ENCODE measurements at places on chromosomes 5 and 9.
A peak's percentile ranks its signal among the peaks of the same experiment; 100 is the strongest.

DNA sequence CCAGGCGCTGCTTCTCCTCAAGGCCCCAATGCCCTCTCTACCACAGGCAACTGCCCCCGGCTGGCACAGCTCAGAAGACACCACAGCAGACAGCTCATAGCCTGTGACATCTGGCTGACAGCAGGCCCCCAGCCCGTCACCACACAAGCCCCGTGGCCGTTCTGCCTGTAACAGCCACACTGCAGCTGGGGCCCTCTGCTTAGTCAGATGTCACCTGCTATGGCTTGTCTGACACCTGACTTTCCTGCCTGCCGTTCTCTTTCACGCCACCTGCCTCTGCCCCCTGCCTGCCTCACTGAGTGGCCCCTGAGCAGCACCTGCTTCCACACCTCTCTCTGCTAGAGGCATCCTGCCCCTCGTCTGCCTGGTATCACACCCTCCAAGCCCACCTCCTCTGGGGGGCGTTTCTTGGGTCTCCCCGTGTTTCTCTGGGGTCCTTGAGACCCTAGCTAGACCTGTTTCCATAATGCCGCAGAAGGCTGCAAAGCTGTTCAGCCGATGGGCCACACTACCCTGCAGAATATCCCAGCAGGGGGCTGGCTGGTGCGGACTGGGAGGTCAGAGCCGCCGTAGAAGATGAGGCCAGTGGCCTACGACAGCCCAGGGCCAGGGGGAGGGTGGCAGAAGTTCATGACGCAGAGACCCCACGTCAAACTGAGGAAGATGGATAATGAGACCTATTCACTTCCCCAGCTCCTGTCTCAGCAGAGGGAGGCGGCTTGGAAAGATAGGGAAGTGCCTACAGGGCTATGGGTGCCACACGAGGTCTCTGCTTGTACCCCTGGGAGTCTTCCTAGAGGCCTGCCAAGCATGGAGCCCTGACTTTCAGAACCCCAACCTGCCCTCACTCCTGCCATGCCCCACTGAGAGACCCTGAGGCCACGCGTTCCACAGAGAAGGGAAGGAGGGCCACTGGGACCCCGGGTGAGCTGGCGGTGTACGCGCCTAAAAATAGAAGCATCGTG lies 95.1 kb downstream of the ZNF354C start:
- no peak for DNase-seq

DNA sequence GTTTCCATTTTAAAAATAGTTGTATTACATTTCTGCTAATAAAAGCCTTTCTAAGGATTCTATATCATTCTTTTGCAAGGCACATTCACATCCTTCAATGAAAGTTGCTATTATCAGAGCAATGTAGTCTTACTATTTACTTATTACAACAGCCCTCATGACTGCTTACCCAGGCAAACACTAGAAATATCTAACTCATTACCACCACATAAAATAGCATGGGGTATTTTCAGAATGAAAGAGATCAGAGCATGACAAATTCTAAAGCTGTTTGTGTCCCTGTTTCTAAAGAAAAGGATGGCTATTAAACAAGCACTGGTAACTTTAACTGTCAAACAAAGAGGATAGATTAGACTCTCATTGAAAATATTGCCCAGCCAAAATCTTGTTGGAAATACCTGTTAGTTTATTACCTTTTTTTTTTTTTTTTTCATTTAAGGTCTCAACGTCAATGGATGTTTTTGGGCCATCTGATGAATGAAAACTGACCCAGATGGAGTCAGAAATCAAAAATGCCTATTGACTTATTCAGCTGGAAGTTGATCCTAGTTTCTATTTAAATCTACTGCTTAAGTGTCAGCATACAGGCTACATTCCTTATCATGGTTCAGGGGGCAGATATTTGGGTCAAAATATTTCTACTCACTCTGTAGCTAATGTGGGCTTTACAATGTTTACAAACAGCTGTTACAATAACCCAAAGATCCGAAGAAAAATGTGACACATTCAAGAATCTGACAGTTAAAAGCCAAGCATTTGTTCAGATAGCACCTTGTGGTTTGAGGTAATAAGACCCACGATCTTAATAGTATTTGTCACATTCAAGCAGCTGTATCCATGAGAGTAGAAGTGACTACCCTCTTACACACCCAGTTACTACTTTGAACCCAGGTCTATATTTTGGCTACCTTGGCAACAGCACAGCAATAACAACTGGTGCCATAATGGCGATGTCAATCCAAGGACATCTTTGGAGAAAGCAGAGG lies 554.8 kb upstream of the MEF2C start:
- DNase-seq, result peak; percentile 85

DNA sequence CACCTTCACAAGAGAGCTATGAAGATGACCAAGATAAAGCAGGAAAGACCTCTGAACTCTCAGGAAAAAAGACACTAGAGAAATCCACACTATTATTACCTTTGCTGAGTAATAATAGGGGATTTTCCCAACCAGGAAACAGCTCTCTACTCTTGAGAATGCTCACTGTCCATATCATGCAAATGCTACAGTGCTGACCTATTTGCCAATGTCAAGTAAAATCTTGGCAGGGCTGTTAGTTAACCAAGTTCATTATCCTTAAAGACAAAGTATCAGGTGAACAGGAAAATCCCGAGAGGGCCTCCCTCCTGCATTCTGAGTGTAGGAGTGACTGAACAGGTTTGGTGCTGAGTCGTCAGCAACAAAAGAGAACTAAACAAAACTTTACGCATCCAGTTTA lies 306.6 kb downstream of the ACTL7B start:
- peak; percentile 98 for DNase-seq

GRCh38 chr9:114722081-114722621 lies 40.2 kb upstream of the TEX48 start:
- DNase-seq, result no peak

DNA sequence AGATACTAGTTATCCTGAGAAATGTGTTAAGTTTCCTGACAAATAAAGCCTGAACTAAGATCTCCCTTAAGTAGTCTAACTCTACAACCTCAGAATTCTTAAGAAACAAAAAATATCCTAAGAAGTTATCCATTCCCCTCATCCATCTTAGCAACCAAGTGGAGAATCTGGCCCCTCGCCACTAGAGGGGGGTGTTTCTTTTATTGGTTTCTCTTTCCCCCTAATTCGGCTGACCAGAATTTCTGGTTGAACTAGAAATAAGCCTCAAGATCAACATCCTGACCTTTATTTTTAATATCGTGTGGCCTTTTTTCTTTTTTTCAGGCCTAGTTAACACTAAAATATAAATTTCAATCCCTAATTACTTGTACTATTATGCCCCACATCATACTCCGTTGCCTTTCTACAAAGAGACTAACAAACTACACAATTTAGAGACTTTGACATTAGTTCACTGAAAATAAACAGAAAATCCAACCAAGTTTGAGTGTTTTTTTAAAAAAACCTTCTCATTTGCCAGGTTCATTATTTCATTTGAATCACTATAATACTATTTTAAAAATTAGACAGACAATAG lies 14.3 kb upstream of the NR4A3 start:
- peak; percentile 61 for DNase-seq

- no peak for DNase-seq
Measured at GRCh38 chr5:171149333-171149732, 159.7 kb upstream of the TLX3 start.

DNA sequence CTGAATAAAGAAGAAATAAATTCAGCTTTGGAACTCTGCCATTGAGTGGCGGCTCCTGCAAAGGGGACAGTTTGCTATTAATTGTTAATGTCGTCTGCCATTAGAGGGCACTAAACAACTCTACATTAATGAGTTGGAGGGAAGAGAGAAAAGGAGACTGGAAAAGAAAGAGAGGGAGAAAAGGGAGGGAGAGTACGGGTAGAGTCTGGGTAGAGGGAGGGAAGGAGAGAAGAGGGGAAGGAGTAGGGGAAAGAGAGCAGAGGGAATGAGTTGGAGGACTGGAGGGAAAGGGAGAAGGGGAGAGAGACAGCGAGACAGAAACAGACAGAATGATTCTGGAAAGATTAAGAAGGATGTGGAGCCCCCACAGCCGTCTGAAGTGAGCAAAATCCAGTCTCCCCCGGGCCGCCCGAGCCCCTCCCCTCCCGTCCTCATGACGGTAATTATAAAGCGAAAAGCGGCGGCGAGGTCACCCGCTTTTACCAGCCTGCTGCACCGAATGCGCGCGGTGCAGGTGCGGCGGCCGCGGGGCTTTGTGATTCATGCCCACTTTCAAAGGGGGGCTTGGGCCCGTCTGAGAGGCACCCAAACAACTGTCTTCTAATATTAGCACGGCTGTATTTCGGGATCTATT lies 1.9 kb upstream of the FST start:
- peak; percentile 50 for DNase-seq

DNA sequence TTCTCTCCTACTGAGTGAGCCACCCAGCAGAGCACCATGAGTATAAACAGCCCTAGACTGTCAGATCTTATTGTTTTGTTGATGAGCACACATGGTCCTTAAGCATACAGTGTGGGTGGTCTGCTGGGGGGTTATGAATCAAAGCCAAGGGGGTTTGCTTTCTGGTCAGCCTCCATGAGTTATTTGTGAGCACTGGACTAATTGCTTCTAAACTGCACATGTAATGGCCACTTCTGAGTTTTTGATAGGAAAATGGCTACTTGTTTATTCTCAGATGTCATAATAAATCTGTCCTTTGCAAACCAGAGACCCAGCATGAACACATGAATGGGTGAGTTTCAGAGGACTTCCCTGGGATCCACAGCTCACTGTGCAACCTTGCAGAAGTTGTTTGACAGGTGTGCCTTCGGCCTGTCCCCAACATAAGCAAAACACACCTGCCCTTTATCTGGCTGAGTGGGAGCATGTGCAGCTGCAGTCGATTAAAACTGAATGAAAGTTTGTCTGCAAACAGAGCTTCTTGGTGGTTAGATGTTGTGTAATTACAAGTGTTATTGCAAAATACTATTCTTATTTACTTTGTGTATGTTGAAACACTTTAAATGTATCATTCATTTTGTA lies 35.9 kb downstream of the MAMDC2 start:
- no peak for DNase-seq

GRCh38 chr5:95959888-95960666 lies 1.6 kb downstream of the ELL2 start:
- peak; percentile 47 for DNase-seq

DNA sequence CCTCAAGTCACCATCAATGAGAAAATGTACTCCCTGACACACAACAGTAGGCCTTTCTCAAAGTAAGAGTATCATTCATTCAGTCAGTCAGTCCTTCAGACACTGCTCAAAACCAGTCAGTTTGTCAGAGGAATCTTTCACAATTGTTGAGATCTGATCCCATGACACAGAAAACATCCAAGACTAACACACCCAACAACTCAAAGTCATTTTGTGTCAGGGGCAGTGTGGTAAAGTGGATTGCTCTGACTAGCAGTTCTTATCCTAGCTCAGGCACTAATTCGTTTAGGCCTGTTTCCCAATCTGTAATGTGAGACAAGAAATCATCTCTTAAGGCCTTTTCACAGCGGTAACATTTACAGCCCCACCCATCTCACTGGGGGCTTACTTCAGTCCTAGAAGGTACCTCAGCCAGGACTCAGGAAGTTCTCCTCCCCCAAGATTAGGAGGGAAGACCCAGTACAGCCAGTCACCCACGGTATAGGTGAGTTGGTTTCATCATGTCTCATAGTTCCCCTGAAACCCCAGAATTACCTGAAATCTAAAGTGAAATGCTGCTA lies 31.9 kb downstream of the SH3TC2 start:
- DNase-seq, result no peak

DNA sequence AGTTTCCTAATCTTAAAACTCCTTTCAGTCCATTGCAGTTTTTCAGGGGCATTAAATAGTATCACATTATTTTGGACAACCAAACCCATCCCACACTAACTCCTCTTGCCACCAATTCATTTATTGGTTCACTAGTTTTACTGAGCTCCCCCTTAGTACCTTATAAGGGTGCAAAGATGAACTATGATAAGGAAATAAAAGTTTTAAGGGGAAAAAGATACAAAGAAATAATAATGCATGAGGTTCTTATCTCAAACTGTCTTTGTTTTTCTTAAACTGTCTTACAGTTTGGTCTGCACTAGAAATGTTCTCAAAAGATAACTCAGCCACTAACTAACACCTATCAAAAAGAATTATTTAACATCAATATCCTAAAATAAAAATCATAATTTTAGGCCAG lies 8.4 kb downstream of the SCAI start:
- DNase-seq, result no peak

- no peak for DNase-seq
Measured at GRCh38 chr5:25427240-25427639, 782.5 kb upstream of the CDH10 start.

DNA sequence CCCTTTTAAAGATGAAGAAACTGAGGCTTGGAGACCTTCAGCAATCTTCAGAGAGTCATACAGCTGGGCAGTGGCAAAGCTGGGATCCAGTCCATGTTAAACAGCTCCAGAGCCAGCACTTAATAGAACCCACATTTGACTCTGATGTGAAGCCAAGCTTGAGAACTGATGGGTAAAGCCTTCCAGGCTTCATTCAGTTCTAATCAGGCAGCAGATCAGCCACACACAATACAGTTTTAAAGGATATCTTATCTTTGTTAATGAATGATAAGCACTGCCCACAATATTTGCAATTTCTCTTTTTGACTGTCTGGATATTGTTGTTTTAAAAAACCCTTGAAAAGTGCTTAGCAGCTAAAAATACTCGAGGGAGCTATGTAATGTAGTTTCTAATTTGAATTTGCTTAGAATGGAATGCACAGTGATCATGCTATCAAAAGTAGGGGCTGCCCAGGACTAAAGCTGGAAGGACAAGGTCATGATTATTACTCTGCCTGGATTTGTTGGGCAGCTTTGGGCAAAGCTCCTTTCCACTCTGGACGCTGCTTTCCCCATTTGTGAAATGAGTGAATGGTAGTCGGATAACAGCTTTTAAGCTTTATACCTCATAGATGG lies 31.3 kb upstream of the HTR4 start:
- DNase-seq, result no peak

DNA sequence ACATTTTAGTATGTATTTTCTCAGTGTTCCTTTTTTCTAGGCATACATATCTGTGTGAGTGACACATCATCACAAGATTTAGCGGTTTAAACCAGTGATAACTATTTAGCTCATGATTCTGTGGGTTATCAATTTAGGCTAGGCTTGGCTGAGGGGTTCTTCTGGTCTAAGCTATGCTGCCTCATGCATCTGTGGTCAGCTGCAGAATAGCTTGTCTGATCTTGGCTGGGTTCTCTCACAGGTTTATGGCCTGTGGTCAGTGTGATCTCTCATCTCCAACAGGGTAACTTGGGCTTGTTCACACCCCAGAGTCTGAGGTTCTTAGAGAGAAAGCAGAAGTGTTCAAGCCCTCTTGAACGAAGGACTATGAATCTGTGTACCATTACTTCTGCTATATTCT lies 363.3 kb downstream of the KDM4C start:
- DNase-seq, result peak; percentile 54

DNA sequence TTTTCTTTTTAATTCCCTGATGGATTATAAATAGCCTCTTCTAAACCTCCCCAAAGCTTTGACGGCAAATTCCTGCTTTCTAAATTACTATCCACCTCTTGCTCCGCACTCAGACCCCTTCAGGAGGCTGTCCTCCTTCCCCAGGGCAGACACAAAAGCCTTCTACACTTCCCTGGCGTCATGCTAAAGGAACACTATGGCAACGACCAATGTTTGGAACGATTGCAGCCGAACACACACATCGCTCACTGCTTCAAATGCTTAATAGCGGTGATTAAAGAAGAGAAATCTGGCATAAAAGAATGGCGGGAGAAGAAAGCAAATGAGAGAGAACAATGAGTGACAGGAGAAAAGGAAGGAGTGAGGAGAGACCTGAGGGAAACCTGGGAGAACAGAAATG lies 297.3 kb downstream of the MLLT3 start:
- DNase-seq, result no peak

GRCh38 chr5:37665889-37666288 lies 174.0 kb downstream of the GDNF start:
- DNase-seq, result peak; percentile 69

Data from kidney tubule cell (primary cell).